ENCODE measurements at places on chromosomes 5 and 9. TPM values are rescaled to one million over a fixed set of nuclear protein-coding genes. Genes with fewer than 3 reads are reported as not detected.

The TCOF1 gene
- 140 TPM for total RNA-seq

The ADGRV1 gene
- not detected for total RNA-seq

The GABBR2 gene
- not detected for total RNA-seq

The MACIR gene
- 8.0 TPM for total RNA-seq

The FCN2 gene
- not detected for total RNA-seq

The SMIM3 gene
- 10.6 TPM for total RNA-seq

The BTNL3 gene
- not detected for total RNA-seq

The BOD1 gene
- total RNA-seq: 25.8 TPM

The ECSCR gene
- 0.49 TPM for total RNA-seq

The PRRT1B gene
- total RNA-seq: not detected

DNA sequence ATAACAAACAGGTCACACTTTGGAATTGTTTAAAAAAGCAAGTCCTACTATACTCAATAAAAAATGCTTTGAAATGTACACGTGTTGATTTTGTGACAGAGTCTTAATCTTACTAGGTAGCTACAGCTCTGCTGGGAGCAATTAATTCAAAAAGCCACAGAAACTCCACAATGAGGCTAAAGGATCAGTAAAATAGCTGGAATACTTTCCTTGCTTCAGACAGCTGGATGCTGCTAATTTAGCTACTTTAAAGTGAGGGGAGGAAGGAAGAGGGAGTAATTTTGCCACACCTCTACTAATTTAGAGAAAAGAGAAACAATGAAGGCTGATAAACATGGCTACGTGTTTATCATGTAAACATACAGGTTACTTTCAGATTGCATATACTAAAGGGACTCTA lies 927.6 kb upstream of the DMAC1 start:
- DNase-seq: no peak

- DNase-seq: no peak
Measured at GRCh38 chr5:65047948-65048690, 279.4 kb downstream of the CWC27 start.

DNA sequence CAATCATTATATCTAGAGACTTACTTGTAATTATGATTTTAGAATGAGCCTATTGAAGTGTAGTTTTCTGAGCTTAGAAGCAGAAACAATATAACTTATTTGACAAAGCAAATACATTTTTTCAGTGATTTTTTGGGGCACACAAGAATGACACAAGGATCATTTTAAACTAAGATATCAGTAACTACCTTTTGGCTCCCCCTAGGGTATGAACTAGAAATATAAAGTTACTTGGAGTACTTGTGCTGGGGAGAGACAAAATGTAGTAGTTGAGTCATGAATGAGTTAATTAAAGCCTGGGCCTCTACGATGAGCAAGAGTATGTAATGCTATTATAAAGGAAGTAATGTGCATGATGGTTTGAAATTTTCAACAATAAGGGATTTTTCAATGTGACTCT lies 1244.1 kb upstream of the ACO1 start:
- DNase-seq: no peak

- DNase-seq: peak; percentile 52
Measured at GRCh38 chr9:129006328-129007034, 21.6 kb downstream of the SH3GLB2 start.

DNA sequence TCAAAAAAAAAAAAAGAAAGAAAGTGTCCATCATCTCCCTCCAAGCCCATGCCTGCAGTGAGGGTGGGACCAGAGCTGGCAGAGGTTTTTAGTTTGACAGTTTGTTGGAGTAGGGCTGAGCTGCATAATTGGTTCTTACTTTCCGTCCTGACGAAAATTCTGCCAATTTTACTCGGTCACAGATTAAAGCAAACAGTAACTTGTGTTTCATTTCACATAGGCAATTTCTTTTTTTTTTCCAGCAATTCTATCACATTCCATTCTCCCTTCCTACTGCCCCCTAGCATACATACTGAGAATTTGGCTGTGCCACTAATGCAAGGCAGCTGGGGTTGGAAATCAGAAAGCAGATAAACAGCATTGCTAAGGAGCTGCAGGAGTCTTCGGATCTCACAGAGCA lies 132.4 kb downstream of the FRMD3 start:
- no peak for DNase-seq

GRCh38 chr5:5658226-5658625 lies 235.7 kb downstream of the ICE1 start:
- DNase-seq: no peak

GRCh38 chr5:148033134-148033533 lies 30.6 kb upstream of the SPINK5 start:
- no peak for DNase-seq

- no peak for DNase-seq
Measured at GRCh38 chr9:92762196-92762595, 2.4 kb downstream of the BICD2 start.

GRCh38 chr9:17135295-17136160 lies 688 bp downstream of the CNTLN start:
- DNase-seq: peak; percentile 1

DNA sequence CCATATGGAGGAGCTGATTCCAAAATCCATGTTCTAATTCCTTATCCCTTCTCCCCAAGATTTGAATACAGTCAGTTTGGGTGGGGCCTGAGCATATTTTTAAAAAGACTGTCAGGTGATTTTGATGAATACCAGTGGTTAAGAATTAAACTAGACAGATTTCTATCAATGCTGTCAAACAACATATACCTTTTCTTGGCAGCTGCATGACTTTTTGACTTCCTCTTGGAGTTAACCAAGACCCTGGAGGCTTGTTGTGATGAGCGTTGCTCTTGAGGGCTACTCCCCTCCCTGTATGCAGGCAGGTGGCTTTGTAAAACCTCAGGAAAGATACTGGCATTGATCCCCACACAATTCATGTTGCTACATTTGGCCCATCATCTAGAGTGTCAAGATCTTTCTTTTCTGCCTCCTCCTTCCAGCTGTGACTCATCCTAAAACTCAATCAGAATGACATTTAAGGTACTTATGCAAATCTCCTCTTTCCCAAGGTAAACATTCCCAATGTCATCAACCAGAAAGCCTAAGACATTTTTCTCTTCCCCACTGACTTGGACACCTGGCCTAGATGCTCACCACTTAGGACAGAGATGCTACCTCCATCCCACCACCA lies 61.7 kb downstream of the PPP2R2B start:
- no peak for DNase-seq

- DNase-seq: no peak
Measured at GRCh38 chr5:118921866-118922265, 66.5 kb downstream of the DTWD2 start.

DNA sequence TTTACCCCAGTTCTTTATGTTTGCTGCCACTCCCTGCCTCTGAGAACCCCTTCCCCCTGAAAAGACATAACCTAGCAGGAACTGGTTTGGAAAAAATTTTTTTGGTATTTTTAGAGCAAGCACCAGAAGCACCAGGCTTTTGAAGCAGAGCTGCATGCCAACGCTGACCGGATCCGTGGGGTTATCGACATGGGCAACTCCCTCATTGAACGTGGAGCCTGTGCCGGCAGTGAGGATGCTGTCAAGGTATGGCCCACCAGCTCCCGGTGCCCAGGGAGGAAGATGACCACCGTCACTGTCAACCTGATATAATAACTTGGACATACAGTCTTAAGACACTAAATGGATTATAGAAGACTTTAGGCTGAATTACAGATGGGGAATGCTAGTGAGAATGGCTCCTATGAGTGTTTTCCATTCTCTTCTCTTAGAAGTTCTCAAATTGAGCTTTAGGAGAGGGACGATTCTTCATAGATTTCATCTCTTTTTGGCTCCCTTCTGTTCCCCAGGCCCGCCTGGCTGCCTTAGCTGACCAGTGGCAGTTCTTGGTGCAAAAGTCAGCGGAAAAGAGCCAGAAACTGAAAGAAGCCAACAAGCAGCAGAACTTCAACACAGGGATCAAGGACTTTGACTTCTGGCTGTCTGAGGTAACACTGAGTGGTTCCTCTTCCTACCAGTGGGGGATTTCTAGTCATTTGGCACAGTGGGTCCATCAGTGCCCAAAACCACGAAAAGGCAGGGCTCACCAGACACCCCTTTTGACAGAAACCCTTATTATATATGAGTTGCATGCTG lies 44.9 kb downstream of the DYNC2I2 start:
- no peak for DNase-seq

DNA sequence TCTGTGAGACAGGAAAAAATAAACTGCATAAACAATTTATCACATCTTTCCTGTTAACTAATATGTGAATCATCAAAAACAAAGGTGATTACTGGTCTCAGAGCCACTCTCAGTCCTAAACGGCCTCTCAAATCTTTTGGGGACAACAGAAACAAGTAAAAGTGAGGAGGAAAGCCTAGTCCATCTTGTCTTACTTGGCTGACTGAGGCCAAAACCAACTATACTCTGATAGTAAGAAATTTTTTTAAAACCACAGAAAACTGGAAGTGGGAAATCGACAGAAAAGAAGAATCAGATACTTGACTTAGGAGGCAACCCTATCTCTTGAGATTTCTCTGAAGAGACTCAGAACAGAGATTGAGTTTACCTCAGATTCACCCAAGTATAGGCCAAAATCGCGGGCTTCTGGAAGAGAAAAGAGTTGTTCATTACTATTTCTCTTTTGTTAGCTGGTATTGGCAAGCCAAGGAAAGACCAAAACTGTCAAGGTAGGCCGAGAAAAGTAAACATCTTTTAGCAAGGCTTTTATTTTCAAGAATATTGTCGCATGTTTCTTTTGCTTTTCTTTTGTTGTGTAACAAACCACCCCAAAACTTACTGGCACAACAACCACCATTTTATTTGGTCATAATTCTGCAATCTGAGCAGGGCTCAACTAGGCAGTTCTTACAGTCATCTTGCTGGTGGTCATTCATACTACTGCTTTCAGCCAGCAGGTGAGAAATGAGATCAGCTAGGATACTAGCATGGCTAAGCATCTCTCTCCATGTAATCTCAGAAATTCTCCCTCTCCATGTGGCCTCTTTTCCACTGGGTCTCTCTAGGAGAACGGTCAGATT lies 46.1 kb downstream of the RFX3 start:
- no peak for DNase-seq

- DNase-seq: no peak
Measured at GRCh38 chr5:1519631-1520210, 4.0 kb downstream of the LPCAT1 start.

GRCh38 chr9:38651400-38652042 lies 31.1 kb upstream of the ANKRD18A start:
- DNase-seq: no peak

GRCh38 chr5:132417010-132417439 lies 47.5 kb downstream of the SLC22A5 start:
- no peak for DNase-seq

DNA sequence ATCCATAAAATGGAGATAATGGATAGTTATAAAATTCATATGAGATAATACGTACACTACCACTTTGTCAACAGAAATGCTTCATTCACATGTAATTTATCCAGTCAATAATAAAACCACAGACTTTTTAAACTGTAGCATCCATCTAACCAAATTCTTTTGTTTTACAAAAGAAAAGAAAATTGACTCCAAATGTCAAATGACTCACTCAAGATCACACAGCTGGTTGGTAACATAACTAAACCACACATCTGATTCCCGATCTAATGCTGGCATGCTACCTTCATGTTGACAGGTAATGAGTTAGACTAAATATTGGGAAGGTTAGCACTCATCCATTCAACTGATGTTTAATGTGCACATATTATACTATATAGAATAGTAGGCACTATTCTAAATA lies 4.9 kb downstream of the FRMD3 start:
- DNase-seq: no peak

DNA sequence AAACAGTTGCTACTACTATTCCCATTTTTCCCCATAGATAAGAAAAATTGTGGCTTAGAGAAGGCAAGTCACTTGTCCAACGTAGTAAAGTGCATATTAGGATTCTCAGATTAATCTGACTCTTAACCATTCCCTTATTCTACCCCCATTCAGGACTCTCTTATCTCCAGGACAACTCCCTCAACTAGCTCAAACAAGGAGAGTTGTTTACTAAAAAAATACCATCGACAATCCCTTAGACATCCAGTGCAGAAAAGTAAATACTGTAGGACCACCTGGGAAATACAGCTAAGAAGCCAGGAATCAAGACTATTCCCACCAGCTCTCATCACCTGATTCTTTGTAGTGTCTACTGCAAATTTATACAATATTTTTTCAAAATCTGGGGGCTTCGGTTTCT lies 9.4 kb upstream of the GRAMD2B start:
- no peak for DNase-seq

GRCh38 chr5:72649449-72649848 lies 142.2 kb upstream of the ZNF366 start:
- no peak for DNase-seq

GRCh38 chr9:113523421-113524141 lies 60.1 kb downstream of the RGS3 start:
- peak; percentile 88 for DNase-seq

DNA sequence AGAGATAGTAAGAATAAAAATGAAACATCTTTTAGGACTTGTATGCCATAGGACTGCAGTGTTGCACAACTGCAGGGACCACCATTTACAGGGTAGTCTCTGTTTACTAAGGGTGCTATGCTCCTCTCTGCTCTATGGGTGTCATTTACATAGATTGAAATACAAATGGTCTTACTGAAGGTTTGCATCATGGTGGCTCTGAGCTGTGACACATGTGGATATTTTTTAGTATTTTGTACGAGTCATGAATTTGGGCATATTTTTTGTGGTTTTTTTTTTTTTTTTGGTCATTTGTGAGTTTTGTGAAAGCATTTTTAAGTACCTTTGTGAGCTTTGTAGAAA lies 47.4 kb downstream of the CSNK1G3 start:
- no peak for DNase-seq

- no peak for DNase-seq
Measured at GRCh38 chr9:118321788-118322187, 617.6 kb downstream of the TLR4 start.

DNA sequence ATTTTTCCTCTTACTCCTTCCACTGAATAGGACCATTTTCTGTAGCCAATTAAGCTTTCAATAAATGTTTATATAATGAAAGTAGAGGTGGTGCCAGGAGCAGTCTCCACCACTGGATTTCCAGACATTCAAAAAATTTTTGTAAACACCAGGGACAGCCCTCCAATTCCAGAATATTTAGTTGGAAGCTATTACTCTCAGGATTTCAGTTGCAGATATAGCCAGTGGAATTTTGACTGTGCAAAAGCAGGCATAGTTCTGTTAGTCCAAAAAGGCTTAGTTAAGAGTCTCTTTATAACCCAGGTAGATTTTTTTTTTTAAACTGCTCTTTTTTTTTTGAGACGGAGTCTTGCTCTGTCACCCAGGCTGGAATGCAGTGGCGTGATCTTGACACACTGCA lies 138.1 kb upstream of the DMRT1 start:
- DNase-seq: no peak
